ENCODE measurements at places on chromosomes 6 and 20. TPM values are rescaled to one million over a fixed set of nuclear protein-coding genes. Genes with fewer than 3 reads are reported as not detected.

Gene PMEPA1
- 2.4 TPM for total RNA-seq

Gene USP49
- total RNA-seq, result 1.8 TPM

Gene GHRH
- not detected for total RNA-seq

Gene RAB44
- total RNA-seq, result not detected

Gene MYT1
- total RNA-seq, result 0.29 TPM

Gene TRAPPC3L
- not detected for total RNA-seq

Gene CCM2L
- total RNA-seq, result 0.08 TPM

Gene SLC17A3
- not detected for total RNA-seq

Gene PRKN
- 0.95 TPM for total RNA-seq

Gene DBNDD2
- total RNA-seq, result 0.77 TPM

Gene PROKR2
- not detected for total RNA-seq

Gene CLVS2
- not detected for total RNA-seq

Gene EBF4
- total RNA-seq, result 2.0 TPM

Gene NKX2-4
- total RNA-seq, result 1.8 TPM

Gene CCDC170
- not detected for total RNA-seq

Gene ECT2L
- total RNA-seq, result not detected

All from SK-MEL-5 (cell line).